GM23338 (cell line): ENCODE measurements at places on chromosomes 11 and 22.

DNA sequence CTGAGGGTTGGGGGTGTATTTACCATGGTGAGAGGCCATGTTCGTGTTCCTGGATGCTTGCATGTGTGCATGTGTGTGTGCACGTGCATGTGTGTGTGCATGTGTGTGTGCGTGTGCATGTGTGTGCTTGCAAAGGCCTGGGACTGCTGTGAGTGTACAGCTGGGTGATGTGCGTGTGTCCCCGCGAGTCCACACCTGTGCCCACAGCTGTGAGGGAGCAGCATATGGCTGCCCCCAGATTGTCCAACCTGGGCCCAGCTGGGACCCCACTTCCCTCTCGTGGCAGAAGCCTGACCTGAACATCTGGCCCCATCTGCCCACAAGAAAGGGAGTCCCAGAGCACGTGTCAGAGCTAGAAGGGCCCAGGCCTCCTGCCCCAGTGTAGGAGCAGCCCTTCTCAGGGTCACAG, 8.4 kb upstream of the CD248 start:
- DNase-seq: no peak

DNA sequence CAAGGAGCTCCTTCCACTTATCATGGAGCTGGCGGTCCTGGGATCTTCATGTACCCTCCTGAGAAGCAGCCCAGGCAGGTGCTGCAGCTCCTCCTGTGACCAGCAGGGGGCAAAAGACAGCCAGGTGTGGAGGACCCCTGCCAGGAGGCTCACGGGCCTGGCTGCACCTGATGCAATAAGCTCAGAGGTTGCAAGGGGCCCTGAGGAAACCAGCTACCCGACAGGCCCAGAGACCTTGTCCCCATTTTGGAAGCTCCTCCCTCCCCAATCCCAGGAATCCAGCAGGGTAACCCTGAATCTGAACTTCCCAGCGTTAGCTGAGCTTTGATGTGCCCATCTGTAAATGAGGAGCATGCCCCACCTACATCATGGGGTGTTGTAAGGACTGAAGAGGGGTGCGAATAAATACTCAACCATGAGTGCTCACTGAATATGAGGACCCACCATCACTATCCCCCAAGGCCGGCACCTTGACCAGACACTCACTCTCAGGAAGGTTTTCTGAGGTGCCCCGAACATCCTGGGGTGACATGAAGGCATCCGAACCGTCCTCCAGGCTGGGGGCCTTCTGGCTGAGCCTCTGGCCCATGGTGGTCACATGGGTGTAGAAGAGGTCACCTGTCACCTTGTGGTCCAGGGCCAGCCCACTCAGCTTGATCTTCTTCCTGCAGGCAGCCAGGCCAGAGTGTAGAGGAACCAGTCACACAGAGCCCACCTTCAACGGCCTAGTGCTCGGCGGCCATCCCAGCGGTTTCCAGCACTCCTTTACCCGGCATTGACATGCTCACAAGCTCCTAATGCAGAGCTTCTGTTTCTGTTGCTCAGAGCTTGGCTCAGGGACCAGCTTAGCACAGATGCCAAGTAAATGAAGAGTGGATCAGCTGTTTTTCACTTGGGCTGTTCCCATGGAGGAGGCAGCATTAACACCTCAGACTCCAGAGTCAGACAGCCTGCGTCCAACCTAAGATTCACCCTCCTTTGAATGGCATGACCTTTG, 21.7 kb downstream of the SLC43A1 start:
- peak; percentile 97 for DNase-seq

DNA sequence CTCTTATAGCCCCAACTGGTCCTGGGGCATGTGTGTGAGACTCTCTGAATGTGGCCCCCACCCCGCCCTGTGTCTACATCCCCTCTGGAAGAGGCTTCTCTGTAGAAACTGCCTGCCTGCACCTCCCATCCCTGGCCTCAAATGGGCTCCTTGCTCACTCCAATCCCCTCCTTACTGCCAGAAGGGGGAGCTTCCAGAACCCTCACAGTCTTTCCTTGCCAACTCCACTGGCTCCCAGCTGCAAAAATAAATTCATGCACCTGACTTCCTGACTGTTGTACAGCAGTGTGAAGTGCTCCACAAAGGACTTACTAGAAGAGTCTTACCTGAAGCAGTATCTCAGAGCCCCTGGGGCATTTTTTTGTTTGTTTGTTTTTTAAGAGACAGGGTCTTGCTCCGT, 15.2 kb upstream of the SERPIND1 start:
- peak; percentile 55 for DNase-seq

GRCh38 chr22:20863366-20863765, 4.6 kb downstream of the SNAP29 start:
- DNase-seq: no peak
